NCI-H748 treated with DMSO at 0.1 percent for 48 hours (cell line): ENCODE measurements at places on chromosomes 6 and 20.

- no peak for DNase-seq
Measured at GRCh38 chr6:37622646-37623071, 75.0 kb downstream of the MDGA1 start.

DNA sequence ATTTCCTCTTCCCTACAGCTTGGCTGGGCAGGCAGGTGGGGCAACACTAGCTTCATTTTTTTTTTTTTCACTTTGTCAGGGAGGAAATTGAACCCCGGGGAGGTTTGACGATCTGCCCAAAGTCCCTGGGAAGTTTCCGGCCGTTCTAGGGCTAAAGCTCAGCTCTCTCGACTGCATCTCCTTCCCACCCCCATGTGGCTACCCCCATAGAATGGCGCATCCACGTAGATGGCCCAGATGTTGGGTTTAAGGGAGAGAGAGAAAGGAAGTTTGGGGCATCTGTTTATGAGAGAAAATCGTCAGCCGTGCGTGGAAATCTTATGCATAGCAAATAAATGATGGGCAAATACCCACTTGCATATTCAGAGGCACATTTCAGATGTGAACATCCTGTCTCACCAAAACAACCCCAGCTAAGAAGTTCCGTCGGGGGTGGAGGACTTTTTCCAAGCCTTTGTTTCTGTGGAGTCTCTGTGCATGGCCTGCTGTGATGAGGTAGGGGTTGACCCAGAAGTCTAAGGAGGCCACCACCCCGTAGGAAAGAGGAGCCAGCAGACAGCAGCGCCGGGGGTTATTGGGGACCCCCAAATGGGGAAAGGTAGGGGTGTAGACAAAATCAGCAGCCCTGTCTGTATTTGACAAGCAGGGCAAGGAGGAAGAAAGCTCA lies 40.5 kb upstream of the ZNF831 start:
- DNase-seq, result no peak

- no peak for DNase-seq
Measured at GRCh38 chr6:156392648-156393047, 384.5 kb upstream of the ARID1B start.

- no peak for DNase-seq
Measured at GRCh38 chr20:22546344-22546743, 38.0 kb downstream of the FOXA2 start.

- DNase-seq, result peak; percentile 92
Measured at GRCh38 chr6:107547451-107547840, 57.5 kb downstream of the SOBP start.

- DNase-seq, result no peak
Measured at GRCh38 chr6:128275030-128275429, 245.4 kb downstream of the PTPRK start.
